ENCODE measurements at places on chromosomes 16 and 17.

- no peak for DNase-seq
These were observed 110.1 kb upstream of the SIAH1 start for GRCh38 chr16:48495303-48495702.

- DNase-seq, result no peak
These were observed 125.5 kb upstream of the CIBAR2 start for GRCh38 chr16:85237817-85238216.

GRCh38 chr17:62902531-62903220 lies 63.4 kb upstream of the TANC2 start:
- DNase-seq, result no peak

DNA sequence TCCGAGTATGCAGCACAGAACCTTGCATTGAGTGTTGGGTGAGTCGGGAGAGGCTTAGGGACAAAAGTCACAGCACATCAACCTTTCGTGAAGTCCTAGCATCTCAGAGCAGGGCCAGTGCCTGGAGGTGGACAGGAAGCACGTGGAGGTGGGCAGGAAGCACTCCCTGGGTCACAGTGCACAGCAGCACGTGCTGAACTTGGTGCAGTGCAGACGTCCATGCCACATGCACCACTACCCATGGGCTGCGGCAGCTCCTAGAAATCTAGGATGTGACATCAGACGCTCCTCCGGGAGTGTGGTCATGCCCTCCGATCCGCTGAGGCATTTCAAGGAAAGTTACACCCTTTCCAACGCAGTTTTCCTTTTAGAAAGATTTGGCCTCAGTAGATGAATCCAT lies 83.4 kb upstream of the CHMP6 start:
- DNase-seq, result no peak

DNA sequence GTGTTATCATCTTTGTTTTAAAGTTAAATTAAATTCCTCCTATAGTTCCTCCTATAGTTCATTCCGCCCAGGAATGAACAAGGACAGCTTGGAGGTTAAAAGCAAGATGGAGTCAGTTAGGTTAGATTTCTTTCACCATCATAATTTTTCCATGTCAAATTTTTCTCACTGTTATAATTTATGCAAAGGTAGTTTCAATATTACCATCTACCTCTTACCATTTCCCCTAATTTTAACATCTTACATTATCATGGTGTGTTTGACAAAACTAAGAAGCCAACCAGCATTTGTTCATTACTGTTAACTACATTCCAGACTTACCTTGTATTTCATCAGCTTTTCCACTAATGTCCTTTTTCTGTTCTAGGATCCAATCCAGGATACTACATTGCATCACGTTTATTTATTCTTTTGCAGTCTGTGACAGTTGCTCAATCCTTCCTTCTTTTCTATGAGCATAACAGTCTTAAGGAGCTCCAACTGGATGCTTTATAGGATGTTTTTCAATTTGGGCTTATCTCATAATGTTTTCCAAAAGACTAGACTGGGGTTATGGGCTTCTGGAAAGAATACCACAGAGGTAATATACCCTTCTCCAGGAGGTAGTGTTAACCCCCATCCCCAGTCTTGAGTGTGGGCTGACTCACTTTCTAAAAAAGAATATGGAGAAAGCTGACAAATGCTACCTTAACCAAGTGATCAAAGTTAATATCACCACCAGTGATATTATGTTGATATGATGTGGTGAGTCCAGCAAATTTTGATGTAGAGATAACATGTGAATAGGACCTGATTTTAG lies 158.5 kb downstream of the PPM1E start:
- DNase-seq, result no peak

DNA sequence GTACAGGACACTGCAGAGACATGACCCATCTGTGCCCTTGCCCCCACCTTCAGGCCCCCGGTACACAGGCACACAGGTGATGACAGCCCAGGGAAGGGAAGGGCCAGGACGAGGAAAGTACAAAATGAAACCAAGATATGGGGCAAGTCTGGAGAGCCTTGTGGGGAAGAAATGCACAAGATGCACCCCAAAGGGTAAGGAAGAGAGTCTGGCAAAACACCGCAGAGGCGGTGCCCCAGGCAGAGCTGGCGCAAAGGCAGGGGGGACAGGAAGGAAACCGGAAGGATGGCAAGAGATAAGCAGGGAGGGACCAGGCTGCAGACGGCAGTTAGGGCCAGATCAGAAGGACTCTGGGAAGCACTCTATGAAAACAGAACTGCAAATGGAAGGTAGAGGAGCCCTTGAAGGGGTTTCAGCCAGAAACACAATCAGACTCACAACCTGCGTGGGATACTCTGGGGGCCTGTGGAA lies 81.4 kb downstream of the SLC39A11 start:
- DNase-seq, result no peak

DNA sequence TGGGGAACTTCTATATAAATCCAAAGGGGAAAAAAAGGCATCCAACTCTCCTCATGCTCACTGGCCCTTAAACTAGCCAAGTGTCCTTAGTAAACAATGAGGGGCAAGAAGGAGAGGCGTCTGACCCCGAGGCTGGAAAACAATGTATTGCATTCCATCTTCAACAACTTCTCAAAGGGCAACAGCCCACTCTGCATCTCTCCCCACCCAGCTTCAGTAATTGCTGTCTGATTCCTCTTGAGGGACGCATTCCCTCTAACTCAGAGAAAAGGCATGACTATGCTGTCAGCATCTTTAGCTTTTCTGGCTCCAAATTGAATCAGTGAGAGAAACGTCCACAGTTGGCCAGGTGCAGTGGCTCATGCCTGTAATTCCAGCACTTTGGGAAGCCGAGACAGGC lies 145.8 kb downstream of the SLC39A11 start:
- no peak for DNase-seq

- no peak for DNase-seq
These were observed 12.2 kb upstream of the AKTIP start for GRCh38 chr16:53515259-53515658.

DNA sequence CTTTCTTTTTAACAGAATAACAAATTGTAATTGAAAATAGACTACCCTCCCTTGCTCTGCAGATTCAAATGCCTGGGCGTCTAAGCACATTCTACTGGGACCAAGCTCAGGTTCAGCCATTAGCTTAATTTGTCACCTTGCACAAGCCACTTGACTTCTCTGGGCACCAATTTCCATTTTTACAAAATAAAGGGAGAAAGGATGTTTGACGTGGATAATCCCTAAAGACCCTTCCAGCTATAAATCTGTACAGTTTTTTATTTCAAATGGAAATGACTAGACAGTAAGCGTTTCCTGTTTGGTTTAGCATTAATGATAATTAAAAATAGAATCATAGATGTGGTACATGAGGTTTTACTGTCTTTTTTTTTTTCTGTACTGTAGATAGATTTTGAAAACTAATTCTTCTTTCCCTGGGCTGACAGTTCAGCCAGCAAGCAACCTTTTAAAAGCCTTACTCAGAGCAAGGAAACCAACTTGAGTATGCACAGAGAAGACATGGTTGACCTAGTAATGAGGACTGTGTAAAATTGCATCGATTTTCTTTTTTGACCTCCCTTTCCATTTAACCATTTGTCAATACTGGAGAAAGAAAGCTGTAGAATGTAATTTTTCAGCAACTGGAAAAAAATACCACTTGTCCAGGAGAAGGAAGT lies 1329.5 kb upstream of the CDH8 start:
- no peak for DNase-seq

GRCh38 chr17:32112416-32112815 lies 29.9 kb upstream of the RHOT1 start:
- no peak for DNase-seq

DNA sequence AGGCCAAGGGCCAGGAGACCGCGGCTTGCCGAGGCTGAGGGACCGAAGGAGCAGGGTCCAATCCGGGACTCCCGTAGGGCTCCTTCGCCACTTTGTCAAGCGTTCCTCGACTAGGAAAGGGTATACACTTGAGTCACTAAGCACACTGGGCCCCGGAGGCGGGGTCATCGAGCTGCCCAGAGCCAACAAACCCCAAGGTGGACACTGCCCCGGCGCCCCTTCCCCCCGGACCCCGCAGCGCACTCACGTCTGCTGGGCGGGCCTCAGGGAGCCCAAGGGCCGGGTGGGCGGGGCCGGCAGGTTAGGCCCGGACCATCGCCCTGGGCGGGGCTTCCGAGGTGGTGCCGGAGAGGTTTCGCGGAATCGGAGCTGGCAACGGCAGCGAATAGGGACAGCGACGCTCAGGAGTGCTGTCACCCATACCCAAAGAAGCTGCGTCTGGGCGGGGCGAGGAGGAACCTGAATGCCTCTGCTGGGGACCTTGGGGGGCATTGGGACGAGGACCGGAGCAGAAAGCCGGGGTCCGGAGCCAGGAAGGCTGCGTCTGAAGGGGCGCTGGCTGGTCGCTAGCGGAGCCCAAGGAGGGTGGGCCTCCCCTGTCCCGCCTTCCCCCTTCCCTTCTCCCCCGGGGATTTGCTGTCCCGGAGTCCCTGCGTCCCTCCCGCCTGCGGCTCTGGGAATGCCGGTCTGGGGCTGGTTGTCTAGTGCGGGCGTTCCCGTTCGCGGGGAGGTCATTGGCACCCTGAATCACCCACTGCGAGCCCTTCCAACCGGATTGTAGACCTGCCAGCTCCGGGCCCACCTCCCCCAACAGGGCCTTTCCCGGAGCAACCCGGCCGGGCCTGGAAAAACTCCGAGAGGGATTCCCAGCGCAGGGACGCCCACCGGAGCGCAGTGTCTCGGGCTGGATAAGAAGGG lies 118.2 kb upstream of the SMURF2 start:
- DNase-seq, result peak; percentile 83

DNA sequence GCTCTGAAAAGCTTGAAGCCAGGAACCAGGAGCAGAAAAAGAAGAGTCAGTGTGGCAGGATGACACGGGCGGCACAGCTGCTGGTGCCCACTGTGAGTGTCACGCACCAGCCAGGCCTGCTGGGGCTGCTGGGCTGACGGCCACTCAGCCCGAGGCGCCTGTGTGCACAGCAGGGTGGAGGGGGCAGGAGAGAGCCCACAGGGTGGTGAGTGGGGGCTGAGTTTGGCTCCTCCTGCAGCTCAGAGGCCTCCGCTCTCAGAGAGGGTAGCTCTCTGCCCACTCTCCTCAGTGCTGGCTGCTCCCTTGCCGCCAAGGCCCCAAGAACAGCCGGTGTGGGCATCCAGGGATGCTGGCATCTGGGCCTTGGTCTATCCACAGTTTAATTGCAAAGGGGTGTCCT lies 59.6 kb downstream of the GSG1L start:
- DNase-seq, result no peak

- no peak for DNase-seq
These were observed 5.3 kb upstream of the NSMCE1 start for GRCh38 chr16:27273670-27274423.

DNA sequence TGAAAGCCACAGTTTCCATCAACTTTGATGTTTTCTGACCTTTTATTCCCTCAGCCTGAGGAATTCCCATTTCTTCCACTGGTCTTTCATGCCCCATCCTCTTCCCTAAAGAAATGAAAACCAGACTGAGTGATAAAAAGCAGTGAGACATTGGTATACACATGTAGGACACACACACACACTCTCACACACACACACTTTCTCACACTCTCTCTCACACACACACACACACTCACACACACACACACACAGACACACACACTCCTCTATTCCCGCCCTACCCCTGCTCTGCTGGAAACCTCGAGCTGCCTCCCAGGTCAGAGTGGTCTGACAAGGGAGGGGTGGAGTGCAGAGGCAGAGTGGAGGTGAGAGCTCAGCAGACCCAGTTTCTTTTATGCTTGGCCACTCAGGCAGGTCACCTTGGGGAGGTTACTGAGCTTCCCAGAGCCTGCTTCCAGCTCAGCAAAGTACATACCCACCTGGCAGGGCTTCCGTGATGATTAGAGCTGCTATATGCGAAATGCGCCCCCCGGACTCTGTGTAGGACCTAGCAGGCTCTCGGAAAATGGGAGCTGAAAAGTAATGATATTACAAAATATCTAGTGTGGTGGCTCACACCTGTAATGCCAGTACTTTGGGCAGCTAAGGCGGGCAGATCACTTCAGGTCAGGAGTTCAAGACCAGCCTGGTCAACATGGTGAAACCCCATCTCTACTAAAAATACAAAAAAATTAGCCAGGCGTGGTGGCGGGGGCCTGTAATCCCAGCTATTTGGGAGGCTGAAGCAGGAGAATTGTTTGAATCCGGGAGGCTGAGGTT lies 30.7 kb downstream of the CCR7 start:
- peak; percentile 33 for DNase-seq

- DNase-seq, result no peak
These were observed 9.4 kb upstream of the FASN start for GRCh38 chr17:82107341-82107860.

GRCh38 chr16:12099451-12100123 lies 123.1 kb downstream of the SNX29 start:
- no peak for DNase-seq

GRCh38 chr17:2090804-2091534 lies 36.1 kb downstream of the HIC1 start:
- DNase-seq, result no peak

DNA sequence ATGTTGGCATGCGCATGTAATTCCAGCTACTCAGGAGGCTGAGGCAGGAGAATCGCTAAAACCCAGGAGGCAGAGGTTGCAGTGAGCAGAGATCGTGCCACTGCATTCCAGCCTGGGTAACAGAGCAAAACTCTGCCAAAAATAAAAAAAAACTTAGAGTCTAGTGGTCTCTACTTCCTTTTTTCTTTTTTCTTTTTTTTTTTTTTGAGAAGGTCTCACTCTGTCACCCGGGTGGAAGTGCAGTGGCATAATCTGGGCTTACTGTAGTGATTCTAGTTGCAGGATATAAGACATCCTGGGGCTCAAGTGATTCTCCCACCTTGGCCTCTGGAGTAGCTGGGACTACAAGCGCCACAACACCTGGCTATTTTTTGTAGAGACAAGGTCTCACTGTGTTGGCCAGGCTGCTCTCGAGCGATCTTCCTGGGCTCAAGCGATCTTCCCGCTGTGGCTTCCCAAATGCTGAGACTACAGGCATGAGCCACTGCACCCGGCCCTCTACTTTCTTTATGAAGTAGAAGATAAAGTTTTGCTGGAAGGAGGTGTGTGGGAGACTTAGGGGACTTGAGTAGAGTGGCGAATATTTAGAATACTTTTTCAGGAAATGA lies 47.9 kb upstream of the TAOK1 start:
- DNase-seq, result no peak

- DNase-seq, result no peak
These were observed 33.5 kb downstream of the TMEM186 start for GRCh38 chr16:8763899-8764298.

- DNase-seq, result no peak
These were observed 2.8 kb downstream of the EMP2 start for GRCh38 chr16:10577305-10578202.

DNA sequence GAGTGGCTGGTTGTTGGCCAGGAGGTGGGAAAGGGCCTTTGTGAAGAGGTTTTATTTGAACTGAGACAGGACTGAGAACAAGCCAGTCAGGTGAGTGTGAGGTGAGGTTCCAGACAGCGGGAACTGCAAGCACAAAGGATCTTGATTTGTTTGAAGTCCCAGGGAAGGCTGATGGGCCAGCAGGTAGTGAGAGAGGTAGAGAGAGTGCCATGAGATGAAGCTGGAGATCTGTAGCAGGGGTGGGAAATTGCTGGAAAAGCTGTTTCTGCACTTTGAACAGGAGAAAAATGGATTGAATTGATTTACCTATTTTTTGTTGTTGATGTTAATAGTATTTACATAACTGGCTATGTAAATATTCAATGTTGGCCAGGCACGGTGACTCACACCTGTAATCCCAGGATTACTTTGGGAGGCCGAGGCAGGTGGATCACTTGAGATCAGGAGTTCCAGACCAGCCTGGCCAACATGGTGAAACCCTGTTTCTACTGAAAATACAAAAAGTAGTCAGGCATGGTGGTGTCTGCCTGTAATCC lies 7.7 kb upstream of the DCTPP1 start:
- no peak for DNase-seq

Measured in activated T-cell treated with anti-CD3 and anti-CD28 coated beads, Interleukin-2, amount 50 U/mL, for 24 hours (primary cell).